Activated naive CD8-positive, alpha-beta T cell treated with anti-CD3 and anti-CD28 coated beads, Interleukin-2, amount 10 ng/mL, durations not matched to agents 7 days and 5 days (primary cell): ENCODE measurements at places on chromosomes 4 and X. TPM values are rescaled to one million over a fixed set of nuclear protein-coding genes. Genes with fewer than 3 reads are reported as not detected.

Gene USP17L11
- not detected for total RNA-seq

DNA sequence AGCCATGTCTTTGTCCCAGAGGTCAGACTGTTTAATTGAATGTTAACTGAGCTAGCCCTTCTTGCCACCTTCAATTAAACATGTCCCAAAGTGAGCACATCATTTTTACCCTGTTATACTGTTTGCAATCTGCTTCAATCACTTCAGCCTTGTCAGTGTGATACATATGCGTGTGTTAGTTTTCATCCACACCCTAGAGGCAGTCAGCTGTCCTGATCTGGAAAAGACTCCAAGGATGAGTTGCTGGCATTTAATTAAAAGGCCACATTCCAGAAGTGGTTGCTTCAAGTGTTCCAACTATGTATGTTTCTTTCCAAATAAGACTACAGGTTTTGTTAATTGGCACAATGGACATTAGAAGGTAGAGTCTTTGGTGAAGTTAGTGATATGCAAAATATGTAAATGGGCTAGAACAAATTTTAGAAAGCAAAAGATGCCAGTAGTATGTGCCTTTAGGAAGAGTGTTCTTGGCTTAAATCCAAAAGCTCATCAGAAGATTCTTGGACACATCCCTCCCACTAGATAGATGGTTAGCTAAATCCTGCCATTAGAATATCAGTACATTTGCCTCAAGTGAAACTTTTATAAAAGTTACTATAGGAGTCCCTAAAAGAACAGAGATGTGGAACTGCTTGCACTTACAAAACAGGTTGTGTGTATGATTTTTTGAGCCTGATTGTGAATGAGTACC is 79.5 kb upstream of the SLIT2 start:
- no peak overlapping the region for H3K27ac ChIP-seq
- DNase-seq, result no peak
- H3K27me3 ChIP-seq, result no peaks in the 10 kb centered on the region
- no peaks in the 10 kb centered on the region for H3K4me1 ChIP-seq
- H3K4me3 ChIP-seq, result no peak overlapping the region

GRCh38 chrX:154654372-154654771 is 993 bp upstream of the CTAG2 start:
- no peak overlapping the region for H3K27ac ChIP-seq
- no peaks in the 10 kb centered on the region for H3K36me3 ChIP-seq
- DNase-seq, result no peak
- H3K4me3 ChIP-seq, result no peak overlapping the region

GRCh38 chr4:111494971-111495370 is 650.3 kb upstream of the FAM241A start:
- H3K36me3 ChIP-seq, result no peaks in the 10 kb centered on the region
- no peak for DNase-seq

DNA sequence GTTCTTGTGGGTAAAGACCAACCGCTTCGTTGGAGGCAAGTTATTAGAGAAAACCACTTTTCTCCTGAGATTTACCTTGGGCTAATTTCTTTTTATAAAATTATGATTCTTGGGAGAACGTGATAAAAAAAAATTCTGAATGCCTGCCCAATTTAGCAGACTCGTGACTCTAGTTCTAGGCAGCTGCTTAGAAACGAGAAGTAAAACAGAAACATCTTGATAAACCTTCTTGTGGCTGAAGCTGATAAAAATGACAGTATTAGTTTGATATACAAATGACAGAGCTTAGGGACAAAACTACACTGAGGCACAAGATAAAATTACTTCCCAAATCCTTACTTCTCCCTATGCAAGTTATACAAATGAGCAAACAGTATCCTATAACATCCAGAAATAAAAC is 458.9 kb upstream of the TEX13C start:
- H3K27ac ChIP-seq, result no peak overlapping the region
- H3K27me3 ChIP-seq, result no peaks in the 10 kb centered on the region
- no peak for DNase-seq
- H3K4me1 ChIP-seq, result no peaks in the 10 kb centered on the region
- no peak overlapping the region for H3K4me3 ChIP-seq

DNA sequence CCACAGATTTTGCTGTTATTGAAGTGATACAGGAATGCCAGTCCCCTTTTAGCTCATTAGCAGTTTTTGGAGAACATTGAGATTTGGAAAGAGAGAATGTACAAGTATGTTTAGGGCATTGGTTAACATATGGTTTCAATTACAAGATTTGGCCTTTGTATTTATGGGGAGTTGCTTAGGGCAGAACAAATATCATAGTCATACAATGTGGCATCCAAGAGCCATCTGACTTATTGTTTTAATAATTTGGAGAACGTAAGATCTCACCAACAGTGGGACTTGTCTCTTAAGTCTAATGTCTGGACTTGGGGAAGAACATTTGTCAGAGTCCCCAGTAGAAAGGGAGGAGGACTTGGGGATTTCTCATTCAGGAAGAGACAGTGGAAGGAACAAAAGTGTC is 166.1 kb downstream of the STK32B start:
- DNase-seq, result no peak
- H3K36me3 ChIP-seq, result no peaks in the 10 kb centered on the region
- H3K4me3 ChIP-seq, result no peak overlapping the region
- H3K27me3 ChIP-seq, result no peaks in the 10 kb centered on the region
- H3K4me1 ChIP-seq, result no peaks in the 10 kb centered on the region
- no peak overlapping the region for H3K27ac ChIP-seq

DNA sequence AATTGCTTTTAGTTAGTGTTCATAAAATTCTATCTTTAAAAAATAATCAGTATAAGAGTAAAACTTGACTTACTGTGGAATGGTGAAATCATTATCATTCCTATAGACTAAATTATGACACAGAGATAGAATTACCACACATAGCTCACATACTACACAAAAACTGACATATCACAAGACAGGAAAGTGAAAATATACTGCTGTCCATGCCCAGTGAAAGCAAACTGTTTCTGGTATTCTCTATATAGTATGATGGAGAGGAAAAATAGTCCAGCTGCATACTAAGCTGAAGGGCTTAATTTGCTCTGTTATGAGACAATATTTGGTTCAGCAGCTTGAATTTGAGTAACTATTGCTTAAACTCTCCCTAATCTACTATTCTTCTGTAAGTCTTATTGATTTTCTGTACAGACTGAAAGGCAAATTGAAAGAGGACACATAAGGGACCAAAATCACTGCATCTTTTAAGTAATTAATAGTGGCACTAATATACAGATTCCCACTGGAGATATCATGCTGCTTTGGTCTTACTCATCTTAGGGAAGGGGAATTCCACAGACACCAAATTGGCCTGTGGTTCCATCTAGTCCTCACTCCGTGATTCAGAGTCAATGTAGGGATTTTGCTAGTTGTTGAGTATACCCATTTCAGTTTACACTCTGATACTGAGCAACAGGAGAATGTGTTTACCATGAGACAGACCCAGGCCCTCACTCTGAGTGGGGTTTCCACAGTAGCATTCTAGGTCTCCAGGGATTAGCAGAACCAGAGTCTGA is 47.4 kb upstream of the AGA start:
- H3K27me3 ChIP-seq, result no peaks in the 10 kb centered on the region
- no peak for DNase-seq

GRCh38 chr4:188016754-188017153 is 21.2 kb downstream of the ZFP42 start:
- H3K36me3 ChIP-seq, result no peaks in the 10 kb centered on the region
- no peaks in the 10 kb centered on the region for H3K4me1 ChIP-seq
- no peak overlapping the region for H3K4me3 ChIP-seq
- no peaks in the 10 kb centered on the region for H3K27me3 ChIP-seq
